ENCODE measurements at places on chromosomes 6 and 20.
A peak's percentile ranks its signal among the peaks of the same experiment; 100 is the strongest.

GRCh38 chr6:12501990-12502389, 211.8 kb downstream of the EDN1 start:
- DNase-seq: no peak

- DNase-seq: no peak
Observed at GRCh38 chr6:158372574-158372973, 60.3 kb downstream of the TULP4 start.

GRCh38 chr6:5999688-6000608, 6.8 kb downstream of the NRN1 start:
- no peak for DNase-seq

DNA sequence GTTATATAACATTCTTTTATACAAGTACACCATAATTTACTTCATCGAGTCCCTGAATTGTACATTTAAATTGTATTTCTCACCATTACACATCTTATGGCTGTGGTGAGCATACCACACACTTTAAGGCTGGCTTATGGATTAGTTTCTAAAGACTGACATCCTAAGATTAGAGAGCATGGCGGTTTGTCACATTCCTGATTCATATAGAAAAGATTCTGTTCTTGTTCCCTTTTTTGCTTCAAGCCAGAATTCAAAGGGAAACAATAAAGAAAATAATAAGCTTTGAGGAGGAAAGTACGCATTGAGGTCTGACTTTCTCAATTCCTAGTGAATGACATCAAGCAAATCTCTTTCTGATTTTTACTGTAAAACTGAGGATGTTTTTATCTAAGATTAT, 2.5 kb downstream of the BTN1A1 start:
- no peak for DNase-seq

DNA sequence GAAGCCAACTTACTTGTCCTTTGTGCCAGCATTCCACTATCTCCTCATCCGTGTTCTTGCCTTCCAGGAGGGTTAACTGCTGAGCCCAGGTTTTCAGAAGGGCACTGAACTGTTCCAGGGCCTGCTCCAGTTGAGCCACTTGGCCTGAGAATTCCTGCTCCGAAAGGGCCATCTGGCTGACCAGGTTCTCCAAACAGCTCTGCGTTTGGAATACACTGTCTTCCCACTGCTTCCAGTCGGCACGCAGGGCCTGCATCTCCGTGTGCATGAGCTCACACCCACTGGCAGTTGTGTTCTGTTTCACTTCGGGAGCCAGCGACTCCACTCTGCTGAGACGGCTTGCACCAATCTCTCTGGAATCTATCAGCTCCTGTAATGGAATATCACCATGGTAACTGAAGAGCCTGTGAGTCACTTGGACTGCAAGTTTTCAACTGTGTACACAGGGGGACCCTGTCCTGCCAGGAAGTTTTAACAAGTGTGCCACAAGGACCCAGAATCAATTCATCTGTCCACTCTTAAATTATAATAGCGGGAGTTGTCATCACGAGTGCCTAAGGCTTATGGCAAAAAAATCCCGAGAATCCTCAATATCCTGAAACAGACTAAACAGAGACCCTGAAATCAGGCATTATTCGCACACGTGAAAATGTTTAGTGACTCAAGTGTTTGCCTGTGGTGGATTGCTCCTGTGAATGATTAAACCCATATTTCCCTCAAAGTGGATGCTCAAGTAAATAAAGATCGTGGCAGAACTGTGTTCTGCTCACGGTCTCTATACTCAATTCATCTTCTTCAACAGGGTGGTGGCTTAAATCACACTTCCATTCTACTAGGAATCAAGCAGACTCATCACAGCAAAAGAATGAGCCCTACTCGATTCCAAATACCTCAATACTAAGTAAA, 255.9 kb downstream of the SYNE1 start:
- DNase-seq: no peak

DNA sequence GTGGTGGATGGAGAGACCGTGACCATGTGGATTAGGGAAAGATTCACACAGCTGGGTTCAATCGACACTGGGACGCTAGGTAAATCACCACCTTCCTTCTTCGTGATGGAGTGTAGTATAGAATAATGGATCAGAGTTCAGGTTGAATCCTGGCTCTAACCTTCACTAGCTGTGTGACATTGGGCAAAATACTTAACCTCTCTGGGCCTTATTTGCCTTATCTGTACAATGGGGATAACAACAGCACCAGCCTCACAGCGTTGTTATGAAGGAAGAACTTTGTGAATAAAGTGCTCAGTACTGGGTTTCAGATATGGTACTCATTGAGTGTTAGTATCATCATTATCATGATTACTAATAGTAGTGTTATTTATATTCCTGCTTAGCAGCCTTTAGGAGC, 126.1 kb upstream of the AKAP12 start:
- DNase-seq: no peak

DNA sequence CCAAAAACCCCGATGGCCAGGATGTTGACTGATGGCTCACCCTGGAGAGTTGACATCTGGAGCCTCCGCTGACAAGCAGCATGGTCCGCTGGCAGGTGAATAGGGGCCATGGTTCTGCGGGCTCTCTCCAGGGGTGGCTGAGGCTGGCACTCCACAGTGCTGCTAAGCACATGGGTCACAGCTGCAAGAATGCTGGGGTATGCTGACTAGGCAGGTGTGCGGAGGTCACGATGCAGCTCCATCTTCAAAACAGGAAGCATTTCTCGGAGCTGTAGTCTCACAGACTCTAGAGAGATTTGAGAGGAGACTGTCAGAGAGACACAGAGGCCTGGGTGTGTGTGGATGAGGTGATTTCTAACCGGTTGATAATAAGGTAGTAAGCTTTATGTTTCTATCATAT, 341.6 kb downstream of the NRN1 start:
- DNase-seq: peak; percentile 15

GRCh38 chr20:14963262-14963663, 625.9 kb upstream of the FLRT3 start:
- no peak for DNase-seq

DNA sequence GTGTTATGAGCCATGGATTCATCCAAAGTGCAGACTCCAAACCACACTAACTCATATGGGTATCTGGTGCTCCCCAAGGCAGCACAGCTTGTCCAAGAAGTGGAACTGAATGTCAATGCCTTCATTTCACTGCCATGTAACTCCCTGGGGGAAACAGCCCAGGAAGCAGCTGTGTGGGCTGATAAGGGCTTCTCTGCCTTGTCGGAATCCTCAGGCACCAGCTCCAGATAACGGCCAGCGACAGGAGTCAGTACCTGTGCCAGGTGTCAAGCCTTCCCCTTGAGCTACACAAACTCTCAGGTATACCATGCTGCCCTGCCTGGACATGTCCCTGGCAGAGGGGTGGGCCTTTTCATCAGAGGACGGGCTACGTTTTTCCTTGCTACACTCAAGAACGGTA, 751.9 kb upstream of the CHD6 start:
- no peak for DNase-seq

GRCh38 chr20:38063911-38064530, 30.5 kb downstream of the RPRD1B start:
- DNase-seq: no peak

DNA sequence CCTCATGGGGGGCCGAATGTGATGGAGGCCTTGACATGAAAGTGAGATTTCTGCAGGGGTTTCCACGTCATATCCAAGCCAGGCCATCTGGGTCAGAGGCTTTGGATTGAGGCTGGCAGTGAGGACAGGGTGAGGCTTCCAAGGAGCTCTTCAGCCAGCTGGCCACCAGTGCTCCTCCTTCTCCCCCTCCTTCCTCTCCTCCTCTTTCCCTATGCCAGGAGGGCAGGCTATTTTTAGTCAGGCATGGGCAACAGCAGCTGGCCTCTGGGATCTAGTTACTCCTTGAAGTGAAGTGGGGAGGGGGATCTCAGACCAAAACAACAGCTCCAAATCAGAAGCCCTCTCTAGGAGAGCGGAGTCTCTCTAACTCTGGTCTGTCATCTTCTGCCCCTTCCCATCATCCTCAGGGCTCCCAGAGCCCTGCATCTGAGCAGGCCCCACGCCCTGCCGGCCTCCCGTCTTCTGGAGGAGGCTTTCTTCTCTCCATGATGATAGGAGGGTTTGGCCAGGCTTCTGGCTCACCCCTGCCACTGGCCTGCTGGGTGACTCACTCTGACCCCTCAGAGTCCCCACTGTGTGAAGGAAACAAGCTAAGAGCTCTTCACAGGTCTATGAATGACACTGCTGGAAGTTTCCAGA, 612 bp downstream of the TNNC2 start:
- no peak for DNase-seq

- no peak for DNase-seq
Observed at GRCh38 chr20:7741866-7742265, 198.4 kb downstream of the HAO1 start.

- no peak for DNase-seq
Observed at GRCh38 chr20:17029698-17030097, 197.1 kb upstream of the PCSK2 start.

DNA sequence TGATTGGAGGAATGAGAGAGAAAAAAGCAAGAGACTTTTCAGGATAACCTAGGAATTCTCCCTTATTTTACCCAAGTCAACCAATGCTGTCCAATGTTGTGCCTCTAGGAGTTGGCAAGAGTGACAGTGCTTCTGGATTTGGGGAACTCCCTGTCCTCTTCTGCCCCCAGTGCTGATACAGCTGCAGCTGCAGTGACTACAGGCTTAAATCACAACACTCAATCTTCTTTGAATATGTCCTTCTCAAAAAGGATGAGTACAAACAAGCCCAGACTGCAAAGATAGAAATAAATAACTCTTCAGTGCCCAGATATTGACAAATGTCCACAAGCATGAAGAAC, 141.0 kb upstream of the COL21A1 start:
- no peak for DNase-seq

- no peak for DNase-seq
Observed at GRCh38 chr20:49340161-49340966, 62.5 kb upstream of the ZNFX1 start.

- no peak for DNase-seq
Observed at GRCh38 chr20:38269040-38269439, 8.5 kb upstream of the KIAA1755 start.

- DNase-seq: peak; percentile 86
Observed at GRCh38 chr6:149925974-149926777, 3.3 kb upstream of the RAET1G start.

DNA sequence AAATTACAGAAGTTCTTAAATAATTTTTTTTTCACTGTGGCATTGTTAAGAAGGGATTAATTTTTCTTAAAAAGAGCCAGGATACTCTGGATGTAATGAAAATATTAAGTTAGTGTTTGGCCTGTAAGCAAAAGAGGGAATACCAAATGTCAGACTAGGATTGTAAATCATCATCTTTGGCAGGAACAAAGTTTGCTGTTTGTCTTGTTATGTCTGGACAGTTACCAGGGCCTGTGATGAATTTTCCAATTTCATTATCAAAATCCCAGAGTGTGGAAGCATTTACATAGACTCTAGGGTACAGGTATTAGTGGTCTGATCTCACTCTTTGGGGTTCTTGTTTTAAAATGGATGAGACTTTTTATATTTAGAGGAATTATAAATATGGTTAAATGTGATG, 26.1 kb downstream of the CEP57L1 start:
- DNase-seq: no peak

Measured in stimulated activated naive CD8-positive, alpha-beta T cell treated with anti-CD3 and anti-CD28 coated beads, Interleukin-15, Interleukin-2, amounts not matched to agents 100 U/mL and 50 U/mL, for 24 hours (primary cell).